ENCODE measurements at places on chromosomes 5 and 9.
A peak's percentile ranks its signal among the peaks of the same experiment; 100 is the strongest.

GRCh38 chr9:90249094-90249493 lies 393.5 kb downstream of the DIRAS2 start:
- no peak for DNase-seq

DNA sequence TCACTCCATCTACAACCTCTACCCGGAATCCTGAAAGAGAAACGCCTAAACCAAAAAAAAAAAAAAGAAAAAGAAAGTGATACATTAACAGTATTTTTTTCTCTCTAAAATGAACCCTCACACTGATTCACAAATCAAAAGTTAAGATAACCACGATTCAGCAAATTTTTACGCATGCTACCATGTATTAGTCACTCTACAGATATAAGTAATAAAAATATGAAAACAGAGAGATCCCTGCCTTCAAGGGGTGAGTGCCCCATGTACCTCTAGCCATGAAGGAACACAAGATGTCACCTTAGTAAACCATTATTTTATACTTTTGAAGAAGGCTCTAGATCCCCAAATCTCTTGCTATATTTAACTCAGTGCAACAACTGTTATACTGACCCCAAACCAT lies 33.4 kb downstream of the CEMIP2 start:
- DNase-seq = no peak

DNA sequence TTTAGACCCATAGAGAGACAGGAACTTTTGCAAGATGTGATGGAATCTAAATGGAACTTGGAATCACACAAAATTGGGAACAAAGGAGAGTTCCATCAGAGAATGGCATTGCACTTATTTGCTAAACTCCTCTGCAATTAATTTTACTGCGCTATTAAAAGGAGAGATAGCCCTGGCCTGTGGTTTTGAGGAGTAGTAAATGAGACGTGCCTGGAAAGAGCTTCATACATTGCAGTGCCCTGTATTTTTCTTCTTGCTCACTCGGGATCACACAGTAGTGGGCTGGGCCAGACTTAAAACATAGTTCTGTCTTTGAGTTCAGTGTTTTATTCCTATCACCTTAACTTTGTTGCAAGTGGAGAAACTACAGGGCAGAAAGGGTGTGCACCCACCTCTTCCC lies 94.4 kb upstream of the SLC27A6 start:
- no peak for DNase-seq

DNA sequence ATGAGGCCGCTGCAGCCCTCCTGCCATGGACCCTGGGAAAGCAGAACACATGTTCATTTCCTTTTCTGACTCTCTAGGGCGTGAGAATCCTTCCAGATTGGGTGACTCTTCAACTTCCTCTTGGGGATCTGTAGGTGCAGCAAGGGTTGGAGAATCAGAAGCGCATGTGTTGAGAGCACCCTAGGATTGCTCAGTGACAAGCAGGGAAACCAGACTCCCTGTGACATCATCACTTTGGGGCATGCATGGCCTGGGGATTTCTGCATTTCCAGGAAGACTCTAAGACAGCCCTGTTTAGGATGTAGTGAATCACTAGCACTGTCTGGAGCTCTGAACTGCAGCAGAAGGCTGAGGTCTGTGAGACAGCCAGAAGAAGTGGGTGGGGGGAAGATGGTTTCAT lies 15.1 kb upstream of the LCP2 start:
- peak; percentile 87 for DNase-seq

DNA sequence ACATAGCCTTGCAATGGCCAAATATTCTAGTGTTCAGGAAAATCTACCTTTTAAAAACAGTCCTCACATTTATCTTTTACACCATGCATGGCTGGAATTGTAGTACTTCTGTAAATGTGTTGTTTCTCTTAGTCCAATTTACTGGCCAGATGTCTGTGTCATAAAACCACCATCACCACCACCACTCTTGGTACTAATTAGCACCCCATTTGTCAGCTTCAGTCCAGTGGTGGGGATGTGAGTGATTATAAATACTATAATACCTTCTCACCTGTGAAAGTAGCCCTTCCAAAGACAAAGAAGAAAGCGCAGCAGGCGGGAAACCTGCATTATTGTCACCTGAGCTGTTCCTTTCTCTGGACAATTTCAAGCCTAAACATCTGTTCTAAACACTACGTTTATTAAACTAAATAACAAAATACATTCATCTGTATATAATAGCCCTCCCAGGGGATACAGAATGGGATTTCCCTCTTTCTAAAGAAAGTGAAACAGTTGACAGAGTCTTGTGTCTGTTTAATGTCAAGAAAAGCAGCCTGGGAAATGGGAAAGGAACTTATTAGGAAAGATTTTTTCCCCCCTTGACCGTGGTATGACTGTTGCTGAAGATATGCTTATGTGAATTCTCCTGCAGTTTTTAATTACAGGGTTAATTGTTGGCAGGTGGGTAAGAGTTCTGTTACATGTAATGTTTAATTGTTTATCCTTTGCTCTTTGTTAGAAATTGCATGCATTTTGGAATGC lies 144.5 kb upstream of the NUDT12 start:
- DNase-seq = no peak

DNA sequence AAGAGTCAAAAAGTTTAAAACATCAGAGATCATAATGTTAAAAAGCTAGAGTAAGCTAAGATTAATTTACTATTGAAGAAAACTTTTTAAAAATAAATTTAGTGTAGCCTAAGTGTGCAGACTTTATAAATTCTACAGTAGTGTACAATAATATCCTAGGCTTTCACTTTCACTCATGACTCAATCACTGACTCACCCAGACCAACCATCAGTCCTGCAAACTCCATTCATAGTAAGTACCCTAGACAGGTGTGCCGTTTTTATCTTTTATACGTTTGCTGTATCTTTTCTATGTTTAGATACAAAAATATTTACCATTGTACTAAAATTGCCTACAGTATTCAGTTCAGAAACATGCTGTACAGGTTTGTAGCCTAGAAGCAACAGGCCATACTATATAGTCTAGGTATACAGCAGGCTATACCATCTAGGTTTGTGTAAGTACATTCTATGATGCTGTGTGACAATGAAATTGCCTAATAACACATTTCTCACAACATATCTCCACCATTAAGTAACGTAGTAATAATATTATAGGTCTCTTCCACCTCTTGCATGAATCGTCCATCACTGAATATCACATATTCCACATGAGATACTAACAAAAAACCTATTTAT lies 59.2 kb downstream of the MEGF9 start:
- no peak for DNase-seq

- no peak for DNase-seq
Observed at GRCh38 chr5:854966-855743, 4.4 kb upstream of the ZDHHC11 start.

DNA sequence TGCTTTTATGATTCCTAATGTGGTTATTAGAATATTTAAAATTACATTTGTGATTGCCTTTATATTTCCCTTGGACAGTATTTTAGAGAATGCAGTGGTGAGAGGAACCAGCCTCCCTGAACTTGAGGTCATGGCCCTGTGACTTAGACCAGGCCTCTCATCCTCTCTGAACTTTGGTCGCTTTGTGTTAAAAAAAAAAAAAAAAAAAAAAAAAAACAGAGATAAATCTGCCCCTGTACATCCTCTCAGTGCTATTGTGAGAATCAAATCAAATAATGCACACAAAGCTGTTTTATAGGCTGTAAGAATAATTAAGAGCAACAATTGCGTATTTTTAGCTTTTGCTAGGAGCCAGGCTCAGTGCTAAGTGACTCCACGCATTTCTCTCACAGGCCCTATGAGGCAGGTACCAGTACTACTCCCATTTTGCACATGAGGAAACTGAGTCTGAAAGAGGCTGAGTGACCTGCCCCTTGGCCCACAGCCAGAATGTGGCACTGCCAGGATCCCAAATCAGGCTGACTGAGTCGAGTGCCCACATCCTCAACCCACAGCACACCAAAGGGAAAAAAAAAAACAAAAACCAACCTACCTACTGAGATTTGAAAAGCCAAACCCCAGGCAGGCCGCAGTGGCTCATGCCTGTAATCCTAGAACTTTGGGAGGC lies 110.3 kb upstream of the LARP1 start:
- DNase-seq = no peak

GRCh38 chr5:171755354-171755821 lies 30.2 kb upstream of the SMIM23 start:
- DNase-seq = no peak

- DNase-seq = no peak
Observed at GRCh38 chr5:148882332-148882731, 55.9 kb downstream of the ADRB2 start.

DNA sequence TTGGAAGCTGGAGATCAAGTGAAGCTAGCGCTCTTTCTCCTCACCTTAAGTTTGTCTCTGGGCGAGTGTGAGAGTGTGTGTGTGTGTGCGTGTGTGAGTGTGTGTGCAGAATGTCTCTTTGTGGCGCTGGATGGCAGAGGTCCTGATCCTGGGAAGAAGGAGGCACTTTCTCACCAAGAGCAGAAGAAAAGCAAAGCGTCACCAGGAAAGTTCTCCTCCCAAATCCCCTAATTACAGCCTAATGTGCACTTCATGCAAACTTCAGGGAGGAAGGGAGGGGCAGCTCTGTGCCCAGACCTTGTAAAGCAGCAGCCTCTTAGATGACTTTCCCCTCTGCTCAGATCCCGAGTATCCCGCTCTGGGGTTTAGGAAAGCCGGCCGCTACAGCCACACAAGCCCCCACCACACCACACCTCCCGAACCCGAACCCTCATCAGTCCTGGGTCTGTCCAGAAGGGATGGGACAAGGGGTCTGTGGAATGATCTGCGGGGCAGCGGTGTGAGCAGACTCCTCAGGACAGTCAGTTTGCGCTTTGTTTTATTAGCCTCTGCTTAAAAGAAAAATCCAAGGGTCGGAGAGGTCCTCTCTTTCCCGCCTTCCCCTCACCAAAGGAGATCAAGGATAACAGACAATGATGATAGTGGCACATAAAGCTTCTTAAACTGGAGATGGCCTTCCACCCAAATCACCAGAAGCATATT lies at the start of gene HAPLN1:
HAPLN1 (minus strand) TSS at position 20 of the 702 bp plus-strand sequence. CDS start 47,332 bp downstream, outside the sequence.
- no peak for DNase-seq

DNA sequence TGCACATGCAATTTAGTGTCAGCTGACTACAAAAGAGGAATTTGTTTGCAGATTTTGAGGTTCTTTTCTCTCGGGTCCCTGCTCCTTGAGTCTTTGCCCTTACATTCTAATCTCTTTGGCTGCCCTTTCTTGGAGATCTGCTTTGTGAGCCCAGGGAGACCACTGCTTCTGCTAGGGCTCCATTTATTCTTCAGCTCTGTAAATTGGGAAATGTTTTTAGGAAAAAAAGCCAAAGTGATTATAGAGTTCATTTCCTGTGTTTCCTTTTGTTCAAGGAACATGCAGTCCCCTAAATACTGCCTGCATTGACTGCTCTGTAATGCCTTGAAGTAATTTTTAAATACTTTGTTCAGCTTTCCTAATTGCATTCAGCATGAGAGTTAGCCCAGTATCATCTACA lies 197.4 kb downstream of the CSNK1G3 start:
- DNase-seq = no peak

GRCh38 chr5:56791396-56791795 lies 24.0 kb upstream of the MAP3K1 start:
- no peak for DNase-seq

- no peak for DNase-seq
Observed at GRCh38 chr9:79672236-79672635, 100.5 kb downstream of the TLE4 start.

- DNase-seq = no peak
Observed at GRCh38 chr5:34957857-34958690, 28.7 kb downstream of the DNAJC21 start.

DNA sequence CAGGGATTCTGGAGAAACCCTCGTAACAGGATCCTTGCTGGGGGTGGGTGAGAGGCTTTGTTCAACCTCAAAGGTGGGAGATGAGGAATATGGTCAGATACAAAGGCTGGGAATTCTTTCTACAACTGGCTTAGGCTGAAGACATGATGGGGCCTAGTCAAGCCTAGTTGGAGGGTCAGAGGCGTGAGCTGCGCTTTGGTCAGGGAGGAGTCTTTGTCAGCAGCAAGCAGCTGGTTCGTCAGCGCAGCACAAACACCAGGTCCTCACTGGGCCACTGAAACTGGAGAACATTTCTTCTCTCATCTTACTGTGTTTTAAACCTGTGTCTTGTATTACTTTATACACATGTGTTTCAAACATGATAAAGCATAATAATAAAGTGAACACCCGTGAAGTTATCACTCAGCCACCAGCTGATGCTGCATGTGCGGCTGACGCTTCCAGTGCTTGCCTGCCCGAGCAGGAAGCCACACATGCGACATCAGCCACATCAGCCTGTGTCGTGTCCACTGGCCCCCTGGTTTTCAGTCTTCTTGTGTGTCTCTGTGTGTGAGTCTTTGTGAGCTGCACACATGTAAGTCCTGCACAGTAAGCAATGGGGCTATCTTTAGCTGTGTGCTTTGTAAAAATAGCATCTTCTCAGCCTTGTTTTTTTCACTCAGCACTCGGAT lies 81.5 kb downstream of the WNK2 start:
- DNase-seq = peak; percentile 28

DNA sequence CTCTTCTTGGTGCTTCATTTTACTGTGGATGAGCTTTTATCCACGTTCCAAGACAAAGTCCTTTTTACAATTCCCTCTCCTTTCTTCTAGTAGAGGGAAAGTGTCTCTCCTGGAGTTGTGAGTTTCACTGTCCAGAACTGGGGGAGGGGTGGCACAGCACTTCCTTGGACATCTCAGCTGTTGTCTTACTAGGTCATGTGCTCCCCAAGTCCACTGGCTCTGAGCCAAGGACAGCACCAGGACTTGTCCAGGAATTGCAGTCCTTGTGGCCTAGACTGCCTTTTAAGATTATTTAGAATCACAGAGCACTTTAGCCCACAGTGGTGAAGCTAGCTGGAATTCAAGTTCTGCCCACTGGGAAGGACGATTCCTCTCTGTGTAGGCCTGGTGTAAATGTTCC lies 700.2 kb upstream of the PTPRD start:
- no peak for DNase-seq

- DNase-seq = no peak
Observed at GRCh38 chr9:132087438-132088030, 7.9 kb upstream of the MED27 start.

DNA sequence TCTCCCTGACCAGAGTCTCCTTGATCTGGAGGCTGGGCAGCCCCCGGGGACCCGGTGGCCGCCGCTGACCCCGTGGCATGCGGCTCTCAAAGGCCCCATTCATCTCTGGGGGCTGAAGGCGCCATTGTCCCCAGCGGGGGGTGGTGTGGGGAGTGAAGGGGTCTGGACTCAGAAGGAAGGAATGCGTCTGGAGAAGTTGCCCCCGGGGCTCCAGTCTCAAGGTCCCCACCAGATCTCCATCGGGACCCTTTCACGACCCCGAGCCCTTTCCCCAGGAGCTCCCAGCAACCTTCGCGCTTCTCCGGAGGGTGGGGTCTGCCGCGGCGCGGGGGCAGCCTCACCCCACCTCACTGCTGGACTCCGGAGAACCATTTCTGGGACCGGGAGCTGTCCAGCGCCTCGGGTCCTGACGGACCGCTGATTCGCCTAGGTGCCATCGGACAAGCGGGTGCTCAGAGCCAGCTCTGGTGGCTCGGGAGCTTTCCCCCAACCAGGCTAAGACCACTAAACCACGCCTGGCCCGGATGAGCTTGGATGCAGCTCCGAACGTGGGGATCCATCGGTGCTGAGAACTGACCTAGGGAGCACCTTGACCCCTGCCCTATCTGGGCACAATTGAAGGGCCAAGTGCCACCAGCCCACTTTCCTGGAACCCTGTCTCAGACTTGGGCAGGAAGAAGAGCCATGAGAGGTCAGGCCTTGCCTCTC lies 5.1 kb upstream of the PCDH1 start:
- no peak for DNase-seq
